ENCODE measurements at places on chromosomes 6 and 20.

- no peak for DNase-seq
Measured at GRCh38 chr20:36362978-36363713, 57.0 kb downstream of the DLGAP4 start.

GRCh38 chr6:157769776-157770426 lies 53.1 kb upstream of the SNX9 start:
- DNase-seq = no peak

GRCh38 chr6:35302604-35303241 lies 5.1 kb downstream of the DEF6 start:
- peak; percentile 3 for DNase-seq

GRCh38 chr6:26232940-26233648 lies 131.9 kb upstream of the BTN3A2 start:
- peak; percentile 61 for DNase-seq

DNA sequence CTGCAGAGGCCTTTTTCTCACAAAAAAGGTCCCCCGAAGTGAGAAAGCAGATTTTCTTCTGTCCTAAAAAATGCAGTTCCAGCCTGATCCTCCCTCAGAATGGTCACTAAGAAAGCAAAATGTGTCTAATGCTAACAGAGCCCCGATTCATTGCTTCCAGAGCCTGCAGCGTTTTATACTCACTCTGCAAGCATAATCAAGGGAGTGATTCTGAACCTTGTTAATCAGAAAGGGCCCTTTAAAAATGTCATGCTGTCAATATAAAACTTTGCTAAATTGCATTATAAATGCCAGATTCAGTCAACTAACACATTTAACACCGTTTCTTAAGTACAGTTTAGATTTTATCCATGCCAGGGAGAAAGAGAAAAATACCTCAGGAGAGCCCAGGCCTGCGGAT lies 202.8 kb downstream of the CD83 start:
- no peak for DNase-seq

DNA sequence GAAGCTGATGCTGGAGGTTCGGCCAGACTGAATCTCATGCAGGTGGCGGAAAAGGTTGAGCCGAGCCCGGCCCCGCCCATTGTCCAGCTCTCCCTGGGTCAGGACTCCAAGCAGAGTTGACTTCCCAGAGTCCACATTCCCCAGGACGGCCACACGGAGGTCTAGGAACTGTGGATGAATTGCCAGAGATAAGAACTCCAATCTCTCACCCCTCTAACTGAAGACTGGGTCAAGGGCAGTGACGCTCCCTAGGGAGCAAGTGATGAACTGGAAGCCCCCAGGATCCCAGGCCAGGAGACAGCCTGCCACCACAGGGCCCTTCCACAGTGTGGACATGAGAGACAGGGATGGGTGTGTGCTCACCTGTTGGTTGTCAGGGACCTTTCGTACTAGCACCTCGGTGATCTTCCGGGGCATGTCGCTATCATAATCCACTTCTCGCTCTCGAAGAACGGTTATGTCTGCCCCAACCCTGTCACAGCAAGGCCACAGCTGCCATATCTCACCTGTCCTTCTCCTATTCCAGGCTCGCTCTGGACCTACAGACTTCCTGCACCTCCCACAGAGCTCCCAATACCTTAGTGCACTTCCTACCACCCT lies 3.6 kb downstream of the GTPBP2 start:
- no peak for DNase-seq

GRCh38 chr20:48190757-48191156 lies 405.5 kb upstream of the SULF2 start:
- no peak for DNase-seq

DNA sequence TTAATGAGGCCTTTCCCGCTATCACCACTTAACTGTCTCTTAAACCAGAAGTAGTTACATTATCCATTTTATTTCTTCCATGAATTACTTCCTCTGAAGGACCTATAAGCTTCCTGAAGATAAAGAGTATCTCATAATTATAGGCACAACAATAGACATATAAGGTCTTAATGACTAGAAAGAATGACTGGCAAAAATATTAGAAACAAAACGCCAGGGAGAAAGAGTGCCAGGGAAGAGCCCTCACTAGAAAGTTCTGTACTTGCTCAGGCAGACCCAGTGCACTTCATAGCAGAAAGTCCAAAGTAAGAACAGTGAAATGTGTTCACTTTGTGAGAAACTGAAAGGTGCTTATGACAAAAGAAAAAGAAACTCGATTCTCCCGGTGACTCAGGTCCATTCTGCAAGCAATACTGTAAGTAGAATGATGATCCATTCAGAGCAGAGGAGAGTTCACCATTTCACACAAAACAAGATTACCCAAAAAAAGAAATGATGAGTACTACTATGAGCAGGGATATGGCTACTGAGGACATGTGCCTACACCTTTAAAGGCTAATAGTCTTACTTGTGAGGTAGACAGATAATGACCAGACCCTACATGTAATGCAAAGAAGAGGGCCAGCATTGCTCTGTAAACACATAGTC lies 5.5 kb downstream of the ZNF334 start:
- DNase-seq = no peak

DNA sequence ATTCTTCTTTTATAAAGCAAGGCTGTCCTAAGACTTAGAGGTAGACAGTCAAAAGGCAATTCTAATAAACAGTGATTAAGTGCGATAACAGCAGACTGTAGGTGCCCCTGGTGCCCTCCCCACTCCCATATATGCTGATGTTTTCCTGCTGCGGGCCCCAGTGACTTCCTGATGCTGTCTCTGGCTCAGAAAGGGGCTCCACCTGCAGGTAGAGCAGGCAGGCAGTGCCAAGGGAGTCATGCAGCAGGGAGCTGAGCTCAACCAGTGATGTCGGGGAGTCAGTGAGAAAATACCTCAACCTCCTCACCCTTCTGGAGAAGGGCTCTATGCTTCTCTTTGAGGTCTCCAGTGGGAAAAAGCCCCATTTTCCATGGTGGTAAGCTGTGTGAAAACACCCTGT lies 126.7 kb upstream of the SSTR4 start:
- DNase-seq = no peak

- DNase-seq = peak; percentile 84
Measured at GRCh38 chr20:47276851-47277534, 79.5 kb downstream of the ZMYND8 start.

GRCh38 chr6:100237821-100238220 lies 226.9 kb downstream of the SIM1 start:
- no peak for DNase-seq

- DNase-seq = no peak
Measured at GRCh38 chr20:61048302-61048701, 203.8 kb upstream of the CDH4 start.

DNA sequence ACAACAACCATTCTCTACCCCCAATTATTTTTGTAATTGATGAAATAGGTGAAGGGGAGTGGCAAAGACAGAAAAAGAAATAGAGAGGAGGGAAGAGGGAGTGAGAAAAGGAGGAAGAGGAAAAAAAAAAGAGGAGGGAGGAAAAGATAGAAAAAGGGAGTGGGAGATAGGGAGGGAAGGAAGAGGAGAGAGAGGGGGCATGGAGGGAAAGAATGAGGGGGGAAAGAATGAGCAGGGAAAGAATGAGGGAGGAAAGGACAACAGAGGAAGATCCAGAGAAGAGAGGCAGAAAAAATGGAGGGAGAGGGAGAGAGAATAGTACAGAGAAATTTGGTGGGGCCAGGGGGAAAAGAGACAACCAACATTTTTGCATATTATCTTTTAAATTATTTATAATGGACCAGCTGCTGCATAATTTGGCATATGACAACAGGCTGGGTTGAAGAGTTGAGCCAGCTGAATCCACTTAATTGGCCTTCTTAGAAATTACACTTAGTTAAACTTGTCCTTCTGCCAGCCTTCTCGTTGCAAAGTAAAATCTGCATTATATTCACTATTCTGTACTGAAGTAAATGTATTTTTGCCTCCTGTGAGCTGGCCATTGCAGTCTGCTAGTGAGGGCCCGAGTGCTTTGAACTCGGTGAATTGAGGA lies 101.0 kb downstream of the ARHGAP18 start:
- DNase-seq = no peak

DNA sequence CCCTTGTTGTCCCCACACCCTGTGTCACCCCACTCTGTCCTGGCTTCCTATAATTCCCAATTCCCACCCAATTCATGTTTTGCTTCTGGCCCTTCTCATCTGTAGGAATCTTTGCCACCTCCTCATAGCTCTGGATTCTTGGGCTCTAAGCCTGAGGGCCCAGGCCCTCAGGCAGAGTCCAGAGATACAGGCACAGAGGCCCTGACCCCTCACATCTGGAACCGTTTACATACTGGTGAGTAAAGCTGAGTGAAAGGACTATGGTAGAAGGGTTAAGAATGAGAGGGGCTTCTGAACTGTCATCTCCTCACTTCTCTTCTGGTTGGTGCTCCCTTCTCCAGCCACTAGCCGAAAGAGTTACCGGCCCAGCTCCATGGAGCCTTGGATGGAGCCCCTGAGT lies 13.6 kb downstream of the PRRC2A start:
- DNase-seq = no peak

DNA sequence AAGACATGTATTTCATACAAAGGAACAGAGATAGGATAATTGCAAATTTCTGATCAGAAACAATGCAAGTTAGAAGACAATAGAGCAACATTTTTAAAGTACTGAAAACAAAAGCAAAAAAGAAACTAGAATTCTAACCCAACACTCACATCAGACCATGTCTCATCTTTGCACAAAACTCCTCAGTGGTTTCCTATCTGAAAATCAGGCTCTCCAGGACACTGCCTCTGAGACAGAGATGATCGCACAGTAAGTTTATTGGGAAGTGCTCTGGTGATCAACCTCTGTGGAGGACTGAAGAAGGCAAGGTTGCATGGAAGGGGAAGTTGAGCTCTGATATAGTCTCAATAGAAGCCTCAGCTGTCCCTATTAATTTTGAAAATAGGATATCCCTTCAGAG lies 2.3 kb upstream of the TTBK1 start:
- no peak for DNase-seq

DNA sequence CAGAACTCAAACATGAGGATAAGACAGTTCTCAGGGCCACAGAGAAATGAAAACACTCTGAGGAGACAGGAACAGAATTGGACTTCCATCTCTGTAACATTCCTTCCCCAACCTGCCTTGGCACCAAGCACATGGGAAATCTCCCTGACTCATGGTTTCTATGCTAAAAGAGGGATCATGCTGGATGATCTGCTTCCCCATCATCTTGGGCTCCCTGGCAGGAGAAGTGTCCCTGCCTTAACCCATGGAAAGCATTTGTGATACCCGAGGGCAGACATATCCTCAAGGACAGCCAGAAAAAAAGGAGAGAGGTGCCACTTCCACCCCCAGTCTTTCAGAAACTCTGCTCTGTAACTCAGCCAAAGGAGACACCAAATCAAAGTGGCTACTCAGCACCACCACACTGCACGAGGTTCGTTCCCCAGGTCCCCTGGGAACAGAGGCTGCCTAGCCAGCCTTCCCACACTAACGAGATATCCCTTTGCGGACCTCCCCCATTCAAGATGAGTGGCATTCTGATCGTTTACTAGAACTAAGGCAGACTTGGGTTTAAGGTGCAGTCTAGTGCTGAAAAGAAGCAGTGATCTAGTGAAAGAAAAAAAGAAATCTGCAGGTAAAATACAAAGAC lies 34.8 kb downstream of the BLOC1S5 start:
- DNase-seq = no peak

DNA sequence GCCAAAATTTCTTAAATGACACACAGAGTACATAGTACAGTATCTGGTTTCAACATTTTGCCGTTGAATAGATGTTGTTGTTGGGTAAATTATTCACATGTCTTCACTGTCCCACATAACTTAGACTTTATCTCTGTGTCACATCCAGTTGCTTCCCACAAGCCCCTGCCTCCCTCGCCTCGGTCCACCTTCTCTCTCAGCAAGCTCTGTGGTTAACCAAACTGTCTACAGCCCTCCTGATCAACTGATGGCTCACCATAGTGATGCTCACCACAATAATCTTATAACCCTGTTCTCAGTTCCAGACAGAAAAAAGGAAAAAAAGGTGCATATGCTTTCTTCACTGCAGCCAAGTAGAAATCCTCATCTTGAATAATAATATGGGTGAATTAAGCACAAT lies 23.0 kb downstream of the IL17F start:
- no peak for DNase-seq

GRCh38 chr20:52056203-52057062 lies 135.1 kb downstream of the ZFP64 start:
- peak; percentile 92 for DNase-seq

GRCh38 chr6:44771647-44772415 lies 384.3 kb downstream of the CDC5L start:
- no peak for DNase-seq

- no peak for DNase-seq
Measured at GRCh38 chr6:41759905-41760579, 12.8 kb upstream of the PGC start.

GRCh38 chr6:147142684-147143245 lies 61.5 kb upstream of the STXBP5 start:
- DNase-seq = no peak

DNA sequence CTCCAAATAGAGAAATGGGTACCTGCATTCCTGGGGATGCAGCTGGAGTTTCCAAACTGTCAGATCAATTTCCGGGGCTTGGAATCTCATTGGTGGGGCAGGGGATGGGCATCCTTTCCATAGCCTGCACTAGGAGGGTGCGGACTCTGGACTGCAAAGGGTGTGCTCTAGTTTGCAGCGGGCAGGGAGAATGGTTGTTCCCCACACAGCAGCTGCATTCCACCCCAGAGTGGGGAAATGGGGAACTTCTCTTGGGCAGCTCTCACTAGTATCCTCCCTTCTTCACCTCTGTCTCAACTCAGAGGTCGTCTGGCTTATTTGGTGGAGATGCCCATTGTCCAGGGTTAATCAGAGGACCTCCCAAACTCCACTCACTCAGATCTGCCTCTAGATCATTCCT lies 34.5 kb upstream of the CDKN1A start:
- no peak for DNase-seq

DNA sequence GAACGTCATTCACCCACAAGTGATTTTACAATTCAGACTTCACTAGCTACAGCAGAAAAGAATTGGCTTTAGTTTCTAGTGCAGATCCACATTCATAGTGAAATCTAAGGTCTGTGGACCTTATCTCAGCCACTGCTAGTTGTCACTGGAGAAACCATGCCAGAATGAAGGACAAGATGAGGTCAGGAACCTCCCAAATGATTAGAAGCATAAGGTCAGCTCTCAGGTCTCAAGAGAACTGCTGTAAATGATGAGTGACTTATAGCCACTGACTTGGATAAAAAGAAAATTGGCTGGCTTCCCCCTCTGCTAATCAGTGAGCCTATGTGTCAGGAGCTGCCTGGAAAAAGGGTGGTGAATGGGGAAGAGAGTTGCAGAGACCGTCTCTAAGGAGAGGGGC lies 265.3 kb upstream of the BMP2 start:
- DNase-seq = no peak

- DNase-seq = no peak
Measured at GRCh38 chr20:23099791-23100719, 13.9 kb upstream of the CD93 start.
